ENCODE measurements at places on chromosomes 13 and 19.

DNA sequence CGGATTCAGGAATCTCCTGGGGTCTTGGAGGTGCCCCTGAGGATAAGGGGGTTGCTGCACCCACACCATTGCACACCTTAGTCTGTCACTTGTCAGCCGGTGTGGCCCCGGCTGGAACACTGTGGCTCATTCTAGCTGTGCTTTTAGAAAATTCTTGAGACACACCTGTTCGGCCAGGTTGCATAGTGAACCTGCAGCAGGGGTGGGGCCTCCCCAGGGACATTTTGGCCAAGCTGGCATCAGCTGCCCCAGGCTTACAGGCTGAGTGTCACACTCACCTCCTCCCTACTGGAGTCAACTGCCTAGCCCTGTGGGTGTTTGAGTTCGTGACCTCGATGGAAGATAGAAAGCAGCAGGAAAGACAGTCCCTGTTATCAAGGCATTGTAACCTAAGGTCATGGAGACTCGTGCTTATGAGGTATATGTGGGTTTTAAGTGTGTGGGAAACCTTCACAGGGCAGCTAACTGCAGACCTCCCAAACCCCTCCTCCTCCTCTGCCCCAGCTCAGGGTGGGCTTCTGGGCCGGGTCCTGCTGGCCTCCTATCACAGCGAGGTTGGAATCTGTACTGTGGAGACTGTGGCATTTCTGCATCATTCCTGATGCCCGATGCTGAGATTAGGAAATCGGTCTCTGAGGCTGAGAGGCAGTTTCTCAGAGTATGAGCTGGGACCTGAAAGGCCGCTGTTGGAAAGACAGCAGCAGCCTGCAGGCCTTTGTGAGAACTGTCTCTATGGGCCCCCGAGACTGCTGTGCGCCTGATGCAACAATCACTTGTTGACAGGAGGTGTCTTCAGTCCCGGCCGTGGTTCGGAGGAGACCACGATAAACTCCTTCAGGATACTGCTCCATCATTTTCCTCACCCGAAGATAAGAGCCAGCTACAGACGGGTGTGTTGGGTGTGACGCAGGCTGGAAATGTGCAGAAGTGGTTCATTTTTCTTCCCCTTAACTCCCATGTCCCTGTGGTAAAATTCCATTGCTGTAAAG is 72.2 kb downstream of the ATP11A start:
- no peak for DNase-seq

GRCh38 chr19:17125062-17125727 is 49.6 kb downstream of the MYO9B start:
- DNase-seq = no peak

GRCh38 chr13:33554919-33555791 is 262.8 kb upstream of the RFC3 start:
- no peak for DNase-seq

GRCh38 chr19:3862826-3863500 is 5.9 kb downstream of the ZFR2 start:
- DNase-seq = no peak

DNA sequence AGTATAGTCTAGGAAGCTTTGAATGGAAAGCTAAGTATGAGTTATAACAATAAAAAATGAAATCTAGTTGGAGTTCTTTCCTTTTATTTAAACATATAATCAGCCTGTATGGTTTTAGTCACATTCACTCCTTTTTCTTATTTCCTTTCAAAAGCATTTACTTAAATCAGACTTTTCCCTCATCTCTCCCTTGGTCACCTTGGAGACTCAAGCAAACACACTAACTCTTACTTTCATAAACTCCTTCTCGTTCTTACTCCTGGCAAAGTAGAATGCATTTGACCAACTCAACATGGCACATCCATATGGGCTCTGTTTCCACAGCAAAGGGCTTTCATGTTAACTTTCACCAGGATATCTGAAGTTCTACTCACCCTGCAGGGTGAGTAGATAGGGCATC is 400.0 kb downstream of the LMO7 start:
- DNase-seq = no peak

GRCh38 chr13:79429309-79429708 is 23.3 kb upstream of the RBM26 start:
- DNase-seq = no peak

GRCh38 chr13:94248454-94249228 is 230.8 kb downstream of the DCT start:
- no peak for DNase-seq

GRCh38 chr19:44755219-44755618 is 6.7 kb downstream of the BCL3 start:
- no peak for DNase-seq
